Endothelial cell (in vitro differentiated cells): ENCODE measurements at places on chromosomes 13 and 19.
A peak's percentile ranks its signal among the peaks of the same experiment; 100 is the strongest.

- DNase-seq = no peak
Measured at GRCh38 chr13:89923736-89924135, 1423.8 kb upstream of the MIR17HG start.

DNA sequence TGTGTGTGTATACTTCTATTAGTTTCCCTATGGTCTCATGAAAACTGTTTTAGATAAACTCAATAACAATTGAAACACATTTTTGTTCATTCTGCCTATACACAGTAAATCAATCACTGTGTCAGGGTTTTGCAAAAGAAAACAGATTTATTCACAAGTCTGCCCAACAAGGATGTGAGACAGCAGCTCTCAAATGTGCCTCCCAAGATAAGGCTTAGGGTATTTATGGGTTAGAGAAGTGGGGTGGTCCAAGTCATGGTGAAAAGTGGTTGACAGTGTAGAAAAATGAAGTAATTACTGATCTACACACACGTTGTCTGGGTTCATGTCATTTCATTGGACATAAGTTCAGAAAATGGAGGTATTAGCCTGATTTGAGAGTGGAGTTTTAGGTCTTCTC lies 844.6 kb downstream of the SLITRK6 start:
- DNase-seq = no peak

DNA sequence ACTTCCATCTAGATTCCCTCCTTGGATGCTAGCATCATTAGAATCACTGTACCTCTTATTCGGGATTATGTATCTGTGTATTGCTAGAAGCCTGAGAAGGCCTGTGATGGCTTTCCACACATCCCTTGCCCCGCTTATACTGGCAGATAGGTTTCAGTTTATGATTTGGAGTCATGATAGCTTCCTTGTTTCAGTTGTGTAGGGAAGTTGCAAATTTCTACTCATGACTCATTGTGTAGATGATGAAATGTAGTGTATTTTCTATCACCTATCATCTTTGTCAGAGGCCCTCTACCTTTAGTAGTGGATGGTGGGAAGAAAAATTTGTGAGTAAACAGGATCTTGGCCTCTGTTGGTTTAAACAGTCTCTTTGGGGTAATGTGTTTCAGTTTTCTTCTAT lies 165.2 kb downstream of the GGACT start:
- DNase-seq = no peak

- DNase-seq = peak; percentile 66
Measured at GRCh38 chr13:37869756-37870488, at the start of gene TRPC4. Gene TRPC4, minus strand, starts transcription at chr13:37869772. Its CDS starts 86,439 bp downstream, at chr13:37783333.

DNA sequence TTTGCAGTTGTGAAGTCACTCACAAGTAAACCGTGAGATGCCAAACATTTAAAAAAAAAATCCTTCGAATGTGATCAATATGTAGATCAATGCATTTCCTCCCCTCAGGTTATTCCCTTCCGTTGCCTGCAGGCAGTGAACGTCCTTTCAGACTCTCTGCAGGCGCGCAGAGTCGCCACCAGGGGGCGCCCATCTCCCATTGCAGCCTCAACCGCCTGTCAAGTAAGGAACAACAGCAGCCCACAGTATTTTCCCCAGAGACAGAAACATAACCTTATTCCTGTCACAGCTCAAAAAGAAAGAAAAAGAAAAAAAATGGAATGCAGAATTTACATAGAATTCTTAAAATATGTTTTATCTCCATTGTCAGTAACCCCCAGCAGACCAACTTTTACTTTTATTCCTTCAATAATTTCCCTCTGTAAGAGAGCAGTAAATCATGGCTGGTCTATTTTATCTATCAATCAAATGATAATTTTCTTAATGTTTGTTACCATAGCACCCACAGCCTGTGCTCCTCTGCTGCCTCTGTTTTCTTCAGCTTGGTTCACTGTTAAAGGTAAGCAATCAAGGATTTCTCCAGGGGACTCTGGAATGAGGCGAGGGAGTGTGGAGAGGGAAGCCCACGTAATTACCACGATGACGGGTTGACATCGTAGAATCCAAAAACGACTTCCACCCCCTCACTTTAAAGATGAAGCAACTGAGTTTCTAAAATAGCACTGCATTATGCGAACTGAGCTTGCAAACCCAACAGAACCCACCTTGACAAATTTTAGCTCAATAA lies 637.6 kb upstream of the ARGLU1 start:
- peak; percentile 81 for DNase-seq

- peak; percentile 46 for DNase-seq
Measured at GRCh38 chr13:91647361-91647990, 249.1 kb downstream of the GPC5 start.

DNA sequence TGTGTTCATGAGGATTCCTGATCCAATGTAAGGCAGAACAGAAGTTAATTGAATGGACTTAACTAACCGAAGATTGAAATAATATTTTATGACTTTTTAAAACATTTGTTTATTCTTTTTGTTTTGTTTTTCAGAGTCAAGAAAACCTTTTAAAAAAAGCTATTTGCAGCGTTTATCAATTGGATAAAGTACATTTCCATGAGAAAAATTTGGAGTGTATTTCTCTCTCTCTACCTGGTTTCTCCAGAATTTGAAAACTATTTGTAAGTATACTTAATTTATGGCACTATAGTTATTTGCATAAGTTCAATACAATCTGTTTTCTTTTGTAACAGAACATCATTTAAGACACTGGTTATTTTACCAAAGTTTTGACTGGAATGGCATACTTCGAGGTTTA lies 208.0 kb upstream of the UBL3 start:
- no peak for DNase-seq

GRCh38 chr19:39193803-39194202 lies 3.0 kb upstream of the NCCRP1 start:
- DNase-seq = no peak

DNA sequence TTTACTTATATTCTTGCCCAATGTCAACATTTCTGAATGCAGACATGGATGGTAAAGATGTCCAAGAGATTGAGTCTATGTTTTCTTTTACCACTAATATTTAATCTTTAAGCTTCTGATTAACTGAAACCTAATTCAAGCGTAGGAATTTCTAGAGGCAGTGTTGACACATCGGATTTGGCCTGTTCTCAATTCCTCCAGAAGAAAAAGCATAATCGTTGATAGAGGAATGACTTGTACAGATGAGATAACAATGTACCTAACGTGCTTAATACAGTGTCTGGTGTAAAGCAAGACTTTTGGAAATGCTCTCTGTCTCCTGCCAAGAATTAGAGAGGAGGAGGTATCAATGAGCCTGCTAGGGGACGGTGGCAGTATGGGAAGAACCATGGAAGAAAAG lies 35.2 kb downstream of the SLC15A1 start:
- no peak for DNase-seq

GRCh38 chr13:21402586-21403307 lies 56.4 kb downstream of the ZDHHC20 start:
- DNase-seq = no peak
